ENCODE measurements at places on chromosomes 5 and 9. TPM values are rescaled to one million over a fixed set of nuclear protein-coding genes. Genes with fewer than 3 reads are reported as not detected.
A peak's percentile ranks its signal among the peaks of the same experiment; 100 is the strongest.

Gene DMRTA1
- total RNA-seq: 1.6 TPM

DNA sequence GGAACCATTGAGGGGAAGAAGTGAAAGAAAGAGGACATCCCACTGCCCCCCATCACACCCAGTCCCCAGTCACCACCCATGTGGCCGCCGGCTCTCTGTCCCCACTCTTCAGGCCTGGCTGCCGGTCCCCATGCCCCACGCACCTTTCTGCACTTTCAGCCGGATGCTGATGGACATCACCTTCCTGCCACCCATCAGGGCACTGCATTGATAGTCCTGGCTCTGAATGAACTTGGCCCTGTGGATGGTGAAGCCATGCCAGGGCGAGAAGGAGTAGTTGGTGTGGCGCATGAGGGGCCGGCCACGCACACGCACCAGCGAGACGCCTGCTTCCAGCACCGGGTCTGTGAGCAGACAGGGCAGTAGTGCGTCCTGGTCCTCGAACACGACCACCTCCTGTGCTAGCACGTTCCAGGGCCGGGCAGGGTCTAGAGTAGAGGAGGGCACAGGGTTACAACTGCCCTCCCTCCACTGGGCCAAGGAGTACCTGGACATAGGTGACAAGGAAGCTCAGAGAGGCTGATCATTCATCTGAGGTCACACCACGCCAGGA lies 6.4 kb downstream of the CSF1R start:
- DNase-seq: peak; percentile 13

DNA sequence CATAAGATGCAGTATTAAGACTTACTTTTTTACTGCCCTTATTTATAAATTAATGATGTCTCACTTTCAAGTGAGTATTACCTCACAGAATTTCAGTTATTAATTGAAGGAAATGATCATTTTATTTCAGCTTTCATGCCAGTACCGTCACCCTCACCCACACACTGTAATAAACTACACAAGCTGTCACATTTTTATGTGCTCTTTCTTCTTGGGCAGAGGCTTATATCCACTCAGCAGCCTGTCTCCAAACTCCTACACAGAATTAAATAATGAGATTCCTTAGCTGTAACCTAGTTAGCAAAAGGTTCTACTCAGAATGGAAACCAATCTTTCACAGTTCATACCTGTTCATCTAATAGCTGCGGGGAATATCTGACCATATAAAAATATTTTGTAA lies 1915.8 kb upstream of the CDH6 start:
- DNase-seq: no peak

- DNase-seq: peak; percentile 26
These were observed 26.0 kb downstream of the ACTBL2 start for GRCh38 chr5:57456531-57457135.

- DNase-seq: no peak
These were observed 97.9 kb upstream of the MAP3K1 start for GRCh38 chr5:56717253-56717987.

DNA sequence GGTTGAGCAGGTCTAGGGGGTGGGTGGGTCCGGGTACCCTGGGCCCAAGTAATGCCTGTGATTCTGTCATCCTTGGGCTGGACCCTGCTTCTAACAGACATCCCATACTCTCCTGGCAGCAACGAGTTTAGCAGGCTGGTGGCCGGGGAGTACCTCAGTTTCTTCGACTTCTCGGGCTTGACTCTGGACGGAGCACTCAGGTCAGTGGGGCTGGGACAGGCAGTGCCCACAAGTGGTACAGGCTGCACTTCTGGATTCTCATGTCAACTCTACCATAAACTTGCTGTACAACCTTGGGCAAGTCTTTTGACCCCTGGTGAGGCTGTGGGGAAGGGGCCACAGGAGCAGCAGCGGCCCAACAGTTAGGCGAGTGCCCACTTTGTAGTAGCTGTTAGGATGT lies 21.8 kb downstream of the PSD2 start:
- DNase-seq: no peak

- no peak for DNase-seq
These were observed 6.5 kb downstream of the CKMT2 start for GRCh38 chr5:81239613-81240012.

Gene STPG3
- not detected for total RNA-seq

Gene OBP2B
- total RNA-seq: not detected

Gene PCDHB12
- total RNA-seq: 0.56 TPM

Gene C6
- total RNA-seq: 1.4 TPM

DNA sequence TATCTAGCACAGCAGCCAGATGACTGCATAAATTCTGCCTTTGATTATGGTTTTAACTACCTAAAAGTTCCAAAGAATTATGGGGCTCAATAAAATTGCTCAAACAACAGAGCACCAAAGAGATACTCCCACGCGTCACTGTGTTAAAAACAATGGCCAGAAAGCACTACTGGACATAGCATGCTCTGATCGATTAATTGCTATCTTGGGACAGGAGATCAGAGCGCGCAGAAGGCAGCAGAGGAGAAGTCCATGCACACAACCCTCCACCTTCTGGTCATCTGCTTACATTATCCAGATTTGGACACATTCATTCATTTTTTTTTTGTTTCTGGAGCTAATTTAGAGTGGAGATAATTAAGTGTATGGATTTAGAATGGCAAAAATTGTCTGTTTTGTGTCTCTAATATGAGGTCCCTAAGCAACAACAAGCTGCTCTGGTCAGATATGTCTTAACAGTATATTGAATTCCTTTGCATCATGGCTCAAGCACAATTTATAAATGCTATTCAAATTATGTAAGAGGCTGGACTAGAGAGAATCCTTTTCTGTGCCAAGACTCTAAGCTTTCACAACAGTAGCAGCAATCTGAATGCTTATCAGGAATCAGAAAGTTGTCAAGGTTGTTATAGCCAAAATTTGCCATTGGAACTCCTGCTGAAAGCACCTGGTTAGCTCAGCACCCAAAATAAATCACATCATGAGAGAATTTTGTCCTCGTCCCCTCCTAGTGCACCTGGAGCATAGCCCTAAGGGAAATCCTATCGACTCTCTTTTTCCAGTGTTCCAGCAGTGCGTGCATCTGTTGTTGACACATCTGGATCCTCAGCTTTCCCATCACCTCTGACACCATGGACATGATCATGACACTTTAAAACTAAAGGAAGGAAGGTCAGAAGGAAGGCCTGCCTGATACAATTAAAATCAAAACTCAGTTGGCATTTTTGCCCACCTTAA lies 98.6 kb upstream of the HMHB1 start:
- no peak for DNase-seq

GRCh38 chr5:149140197-149141002 lies 893 bp upstream of the ABLIM3 start:
- DNase-seq: no peak

DNA sequence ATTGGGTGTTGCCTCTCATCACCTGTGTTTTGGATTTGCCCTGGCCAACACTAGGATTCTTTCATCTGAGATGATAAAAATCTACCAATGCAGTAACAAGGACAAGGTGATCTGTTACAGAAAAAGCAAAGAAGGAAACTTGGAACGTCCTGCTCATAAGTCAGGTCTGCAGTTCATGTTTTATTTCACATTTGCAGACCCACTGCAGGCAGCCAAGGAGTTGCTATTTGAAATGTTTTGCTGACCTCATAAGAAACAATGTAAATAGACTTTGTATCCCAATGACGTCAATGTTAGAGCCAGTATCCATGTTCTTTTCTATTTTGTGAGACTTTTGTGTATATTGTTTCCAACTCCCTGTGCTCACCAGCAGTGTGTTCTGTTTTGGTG lies 312.9 kb downstream of the DEPDC1B start:
- DNase-seq: no peak

- no peak for DNase-seq
These were observed 3.9 kb downstream of the S1PR3 start for GRCh38 chr9:88995200-88995577.

- no peak for DNase-seq
These were observed 151.7 kb upstream of the POU5F2 start for GRCh38 chr5:93893075-93893474.

- no peak for DNase-seq
These were observed 224.6 kb downstream of the PLK2 start for GRCh38 chr5:58235299-58235698.

DNA sequence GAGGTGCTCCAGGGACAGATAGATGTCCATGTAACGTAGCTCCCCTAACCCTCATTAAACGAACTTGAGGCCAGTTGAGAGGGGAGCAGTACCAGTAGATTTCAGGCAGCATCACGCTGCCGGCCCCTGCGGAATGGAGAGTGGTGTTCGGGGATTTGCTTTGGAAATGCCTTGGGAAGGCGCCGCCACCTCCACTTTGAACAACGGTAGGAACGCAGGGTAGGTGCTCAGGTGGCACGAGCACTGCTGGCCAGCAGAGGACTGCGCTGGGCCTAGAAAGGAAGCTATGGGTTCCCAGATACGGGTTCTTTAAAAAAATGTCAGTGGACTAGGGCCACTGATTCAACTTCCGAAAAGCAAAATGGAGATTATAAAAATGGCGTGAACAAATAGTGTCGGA lies 271.8 kb downstream of the FANCC start:
- DNase-seq: no peak

Gene SWI5
- total RNA-seq: 24.2 TPM

DNA sequence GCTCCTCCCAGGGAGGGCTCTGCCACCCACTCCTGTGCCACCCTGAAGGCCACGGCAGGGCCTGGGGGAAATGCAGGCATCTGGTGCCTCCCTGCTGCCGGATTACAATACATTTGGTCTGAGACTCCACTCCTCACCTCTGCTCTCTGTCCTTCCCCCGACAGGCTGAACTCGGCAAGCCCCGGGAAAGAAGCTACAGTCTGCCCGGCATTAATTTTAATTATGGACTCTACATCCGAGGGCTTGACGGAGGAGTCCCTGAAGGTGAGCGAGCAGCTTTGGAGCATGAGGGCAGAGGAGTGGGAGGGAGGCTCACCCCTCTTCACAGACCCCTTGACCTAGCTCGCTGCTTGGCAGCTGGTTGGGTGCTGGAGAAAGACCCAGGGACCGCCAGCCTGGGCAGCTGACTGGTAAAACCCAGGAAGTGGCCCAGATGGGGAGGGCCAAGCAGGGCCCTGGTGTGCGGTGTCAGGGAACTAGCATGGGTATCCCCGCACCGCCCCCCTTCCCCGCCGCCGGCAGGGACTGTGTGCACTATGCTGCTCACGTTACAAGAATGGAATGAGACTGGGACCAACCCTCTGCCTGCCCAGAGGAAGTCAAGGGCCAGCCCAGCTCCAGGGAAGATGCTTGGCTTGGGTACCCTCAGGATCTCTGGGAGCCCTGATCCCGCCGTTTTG lies 83.7 kb upstream of the BARHL1 start:
- no peak for DNase-seq

DNA sequence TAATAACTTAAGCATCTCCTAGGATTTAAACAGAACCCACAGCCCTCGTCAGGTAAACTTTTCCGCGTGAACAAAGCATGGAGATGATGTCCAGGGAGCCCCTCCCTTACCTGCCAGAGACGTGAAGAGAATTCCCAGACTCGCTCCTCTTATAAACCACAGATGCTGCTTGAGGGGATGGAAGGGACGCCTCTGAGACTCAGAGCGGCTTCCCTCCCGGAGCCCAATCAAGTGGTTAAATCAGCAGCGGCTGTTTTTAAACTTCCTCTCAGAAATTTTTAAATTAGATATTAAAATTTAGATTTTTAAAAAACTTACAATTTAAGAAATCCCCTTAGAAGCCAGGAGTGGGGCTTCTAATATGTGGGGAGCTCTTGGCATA lies 71.8 kb downstream of the RAPGEF1 start:
- no peak for DNase-seq

GRCh38 chr5:34742061-34742460 lies 85.9 kb downstream of the RAI14 start:
- no peak for DNase-seq

Gene TMEM174
- total RNA-seq: not detected

GRCh38 chr9:135992486-135993408 lies 31.6 kb upstream of the UBAC1 start:
- peak; percentile 77 for DNase-seq

DNA sequence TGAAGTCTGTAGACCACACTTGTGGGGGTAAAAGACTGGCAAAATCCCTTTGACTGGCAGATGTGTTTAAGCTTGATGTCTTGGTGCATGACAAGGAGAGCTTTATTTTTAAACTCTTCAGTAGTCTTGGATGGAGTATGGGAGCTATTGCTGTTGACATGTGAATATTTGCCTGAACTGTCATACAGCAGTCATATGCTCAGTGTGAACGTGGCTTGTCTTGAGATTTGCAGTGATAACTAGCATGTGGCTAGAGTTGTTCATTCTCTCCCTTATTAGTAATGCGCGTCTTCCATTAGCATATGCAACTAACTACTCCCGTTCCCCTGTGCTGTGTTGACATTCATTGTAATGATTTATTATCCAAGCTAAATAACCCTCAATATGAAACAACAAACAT lies 523.6 kb upstream of the WWC1 start:
- no peak for DNase-seq

Gene VLDLR
- total RNA-seq: 7.9 TPM

Gene BSPRY
- total RNA-seq: 25.6 TPM

DNA sequence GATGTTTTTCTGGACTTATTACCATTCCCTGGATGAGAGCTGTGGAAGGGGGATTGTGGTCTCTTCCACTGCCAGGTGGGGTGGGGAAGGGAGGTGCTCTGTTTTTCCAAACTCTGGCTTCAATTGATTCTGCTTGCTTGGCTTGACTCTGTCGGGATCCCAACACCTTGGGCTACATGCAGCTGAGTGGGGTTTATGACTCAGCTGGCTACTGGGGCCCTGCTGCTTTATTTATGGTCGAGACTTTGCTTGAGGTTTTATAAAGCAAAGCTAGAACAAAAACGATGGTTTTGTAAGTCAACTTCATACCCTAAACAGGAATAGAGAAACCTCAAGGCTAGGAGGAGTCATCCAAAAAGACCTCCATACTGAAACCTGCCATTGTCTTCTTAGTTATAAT lies 76.3 kb downstream of the AOPEP start:
- no peak for DNase-seq

- no peak for DNase-seq
These were observed 63.2 kb downstream of the NRG2 start for GRCh38 chr5:139979943-139980342.

DNA sequence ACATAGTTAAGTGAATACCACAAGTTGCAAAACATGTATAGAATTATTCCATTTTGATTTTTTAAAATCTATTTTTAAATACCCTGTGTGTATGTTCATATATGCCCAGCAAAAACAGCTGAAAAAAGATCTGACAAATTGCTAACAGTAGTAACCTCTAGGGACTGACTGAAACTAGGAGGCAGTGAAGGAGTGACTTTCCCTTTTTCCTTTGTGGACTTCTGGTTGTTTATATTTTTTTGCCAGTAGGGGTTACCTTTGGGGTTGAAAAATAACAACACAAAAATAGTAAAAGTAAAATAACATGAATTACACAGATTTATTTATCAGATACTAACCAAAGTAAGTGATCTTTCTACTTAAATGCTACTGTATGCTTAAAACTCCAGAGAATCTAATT lies 2.9 kb downstream of the MEGF9 start:
- no peak for DNase-seq

GRCh38 chr9:130842545-130842944 lies 7.5 kb downstream of the ABL1 start:
- DNase-seq: no peak

- peak; percentile 41 for DNase-seq
These were observed 188.7 kb downstream of the HSPA4 start for GRCh38 chr5:133240425-133241091.

Measured in colonic mucosa (tissue), 4 donors.